ENCODE measurements at places on chromosomes 1 and 21.

DNA sequence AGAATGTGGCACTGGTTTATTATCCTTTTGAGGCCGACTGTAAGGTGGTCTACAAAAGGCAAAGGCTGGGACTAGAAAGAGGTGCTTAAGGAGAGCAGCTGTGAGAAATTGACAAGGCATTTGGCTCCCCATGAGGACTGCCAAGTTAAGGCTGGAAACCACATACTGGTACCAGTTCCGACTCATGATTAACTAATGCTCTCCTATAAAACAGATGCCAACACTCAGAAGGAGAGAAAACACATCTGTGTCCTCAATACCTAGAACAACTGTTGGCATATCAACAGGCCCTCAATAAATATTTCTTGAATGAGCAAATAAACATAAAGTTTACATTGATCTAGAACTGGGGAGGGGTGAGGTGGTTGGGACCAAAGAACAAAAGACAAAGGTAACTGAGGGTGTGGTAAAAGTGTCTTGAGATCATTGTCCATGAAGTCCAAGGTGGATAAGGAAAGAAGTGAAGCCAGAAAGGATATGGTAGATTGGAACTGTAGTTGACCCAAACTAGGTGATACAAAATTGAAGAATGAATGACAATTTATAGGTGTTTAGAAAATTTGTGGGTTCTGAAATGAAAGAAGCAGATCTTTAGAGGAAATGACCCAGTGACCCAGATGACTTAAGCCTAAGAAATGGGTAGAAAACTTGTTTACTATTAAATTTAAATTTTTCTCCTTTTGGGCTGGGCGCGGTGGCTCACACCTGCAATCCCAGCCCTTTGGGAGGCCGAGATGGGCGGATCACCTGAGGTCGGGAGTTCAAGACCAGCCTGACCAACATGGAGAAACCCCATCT, 16.9 kb upstream of the MCL1 start:
- DNase-seq = no peak

GRCh38 chr1:107954719-107955415, 10.1 kb downstream of the VAV3 start:
- no peak for DNase-seq

- no peak for DNase-seq
Measured at GRCh38 chr1:21165646-21166045, 11.1 kb downstream of the EIF4G3 start.

DNA sequence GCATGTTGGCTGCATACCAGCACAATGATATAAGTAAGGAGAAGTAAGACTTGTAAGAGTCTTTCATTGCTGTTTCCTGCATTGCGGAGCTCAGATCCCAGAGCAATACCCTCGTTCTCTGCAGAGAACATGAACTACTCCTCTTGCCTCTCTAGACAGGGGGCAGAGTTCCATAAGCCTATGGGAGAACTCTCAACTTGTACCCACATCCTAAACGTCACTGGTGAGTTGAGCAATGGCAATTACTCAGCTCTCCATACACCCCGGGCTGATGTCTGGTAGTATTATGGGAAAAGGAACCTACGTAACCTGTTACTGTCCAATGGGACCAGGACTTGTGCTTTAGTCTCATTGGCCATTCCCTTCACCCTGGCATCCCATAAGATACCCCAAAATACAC, 27.3 kb upstream of the ZNF496 start:
- no peak for DNase-seq

Measured in stimulated activated CD8-positive, alpha-beta memory T cell treated with anti-CD3 and anti-CD28 coated beads, Interleukin-4, amount 100 ng/mL, for 1 hour (primary cell).